ENCODE measurements at places on chromosomes 6 and 20.

DNA sequence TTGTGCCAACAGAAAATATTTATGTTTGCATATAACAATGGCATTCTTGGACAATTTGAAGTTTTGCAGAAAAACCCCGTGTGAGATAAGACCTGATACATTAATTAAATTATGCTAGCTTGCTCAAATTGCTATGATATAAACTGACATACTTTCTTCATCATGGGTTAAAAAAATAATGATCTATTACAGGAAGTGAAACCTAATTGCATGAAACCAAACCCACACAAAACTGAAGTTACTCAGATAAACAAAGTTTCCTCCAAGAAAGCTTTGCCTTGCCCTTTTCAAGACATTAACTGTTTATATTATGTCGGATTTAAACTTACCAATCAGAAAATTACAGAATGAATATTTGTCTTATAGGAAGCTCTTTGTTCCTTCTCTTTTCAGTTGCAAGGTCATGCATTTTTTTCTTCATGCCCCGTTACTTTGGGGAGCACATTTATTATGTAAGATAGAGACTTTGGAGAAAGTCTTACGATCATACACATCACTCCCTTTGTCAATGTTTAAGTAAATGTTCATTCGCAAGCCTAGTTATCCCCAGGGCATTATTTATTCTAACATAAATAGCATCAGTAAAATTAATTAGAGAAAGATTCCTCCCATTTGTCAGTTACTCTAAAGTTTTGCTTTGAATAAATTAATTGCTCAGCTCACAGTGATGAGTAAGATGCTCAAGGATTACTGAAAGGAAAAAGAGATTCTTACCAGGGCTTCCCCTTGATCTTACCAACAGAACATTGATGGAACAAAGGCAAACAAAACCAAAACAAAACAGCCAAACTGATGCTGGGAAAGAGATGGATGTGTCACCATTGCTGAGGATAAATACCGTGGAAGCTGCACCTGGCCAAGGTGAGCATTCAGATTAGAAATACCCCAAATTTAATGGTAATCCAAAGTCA, 14.8 kb upstream of the TMEM244 start:
- no peak for DNase-seq

GRCh38 chr6:9646342-9647070, 768.4 kb downstream of the TFAP2A start:
- DNase-seq = no peak

DNA sequence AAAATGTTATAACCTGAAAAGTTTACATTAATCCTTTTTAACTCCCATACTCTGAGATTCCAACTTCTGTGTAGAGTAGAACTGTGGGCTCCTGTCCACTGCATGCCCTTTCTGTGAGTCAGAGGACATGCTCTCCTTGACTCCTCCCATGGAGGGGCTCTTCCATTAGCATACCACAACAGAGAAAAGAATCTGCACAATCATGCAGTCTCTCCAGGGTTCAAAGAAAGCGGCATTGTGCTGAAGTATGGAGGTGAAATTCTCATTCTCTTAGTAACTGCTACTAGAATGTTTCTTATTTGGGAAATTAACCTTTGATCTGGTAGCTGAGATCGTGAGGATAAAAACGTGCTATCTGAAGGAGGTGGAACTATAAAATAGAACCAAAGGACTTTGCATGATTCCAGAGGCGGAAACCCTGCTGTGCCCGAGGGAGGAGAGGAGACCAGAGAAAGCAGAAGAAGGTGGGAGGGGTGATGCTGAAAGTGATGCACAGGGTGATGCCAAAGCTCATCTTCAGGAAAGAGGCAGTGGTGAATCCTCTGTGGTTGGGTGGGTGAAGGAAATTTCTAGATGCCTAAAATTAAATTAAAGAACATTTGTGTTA, 202.2 kb upstream of the PCSK2 start:
- DNase-seq = no peak

- DNase-seq = no peak
These were observed 50.8 kb downstream of the ZMYND8 start for GRCh38 chr20:47305667-47306066.

DNA sequence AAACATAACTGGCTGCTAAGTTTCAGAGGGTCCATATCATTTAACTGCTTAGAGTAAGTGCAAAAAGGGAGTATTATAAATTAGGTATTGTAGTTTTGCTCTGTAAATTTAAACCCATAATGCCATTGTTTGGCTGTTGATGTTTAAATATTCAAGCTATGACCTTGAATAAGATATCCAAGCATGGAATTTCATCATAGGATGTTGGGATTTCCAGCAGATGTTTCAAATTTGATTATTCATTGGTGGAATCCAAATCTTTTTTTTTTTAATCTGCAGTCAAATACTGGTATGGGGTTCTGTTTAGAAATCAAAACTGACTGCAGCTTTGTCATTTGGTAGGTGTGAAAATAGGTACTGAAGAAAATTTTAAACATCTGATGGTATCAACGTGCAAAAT, 161.0 kb downstream of the KHDC1L start:
- DNase-seq = no peak

DNA sequence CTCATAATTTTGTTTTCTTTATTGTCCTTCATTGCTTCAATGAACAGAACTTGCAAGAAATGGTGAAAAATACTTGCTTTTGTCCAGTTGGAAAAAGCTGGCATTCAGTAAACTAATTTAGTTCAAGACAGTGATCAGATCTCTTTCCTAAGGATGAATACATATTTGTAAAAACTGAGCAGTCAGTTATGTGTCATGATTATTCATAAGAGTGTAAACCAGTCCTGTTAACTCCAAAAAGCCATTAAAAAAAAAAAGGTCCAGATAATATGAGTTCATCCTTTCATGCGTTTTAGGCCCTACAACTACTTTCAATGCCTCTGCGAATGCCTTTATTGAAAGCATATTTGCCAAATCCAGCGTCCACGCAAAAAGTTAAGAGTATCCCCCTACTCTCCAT, 609 bp downstream of the PGM3 start:
- DNase-seq = no peak

- no peak for DNase-seq
These were observed 232.9 kb downstream of the SAMD5 start for GRCh38 chr6:147741389-147741788.

DNA sequence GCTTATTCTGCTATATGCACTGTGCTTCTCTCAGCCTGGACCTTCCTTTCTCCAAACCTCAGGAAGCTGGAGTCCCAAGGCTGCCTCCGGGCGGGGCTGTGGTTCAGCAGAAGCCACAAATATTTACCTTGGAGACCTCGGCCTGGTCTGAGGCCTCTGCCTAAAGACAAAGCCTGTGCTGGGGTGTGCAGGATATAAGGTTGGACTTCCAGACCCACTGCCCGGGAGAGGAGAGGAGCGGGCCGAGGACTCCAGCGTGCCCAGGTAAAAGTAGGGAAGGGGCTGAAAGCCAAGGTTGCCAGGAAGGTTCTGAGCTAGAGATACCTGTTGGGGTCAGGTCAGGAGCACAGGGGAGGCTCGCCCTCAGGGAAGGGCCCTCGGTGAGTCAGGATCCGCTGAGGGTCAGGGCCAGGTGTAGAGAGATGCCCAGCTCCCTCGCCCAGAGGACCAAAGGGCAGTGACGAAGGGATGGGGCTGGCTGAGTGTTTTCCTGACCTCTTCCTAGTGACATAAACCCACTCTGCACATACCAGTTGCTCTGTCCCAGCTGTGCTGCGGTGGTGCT, at the start of gene BPIFB1:
BPIFB1 (plus strand) TSS at position 224 of the 565 bp plus-strand sequence. CDS start 2,860 bp downstream, outside the sequence.
- DNase-seq = no peak

GRCh38 chr6:340991-341827, 48.9 kb downstream of the DUSP22 start:
- DNase-seq = no peak

DNA sequence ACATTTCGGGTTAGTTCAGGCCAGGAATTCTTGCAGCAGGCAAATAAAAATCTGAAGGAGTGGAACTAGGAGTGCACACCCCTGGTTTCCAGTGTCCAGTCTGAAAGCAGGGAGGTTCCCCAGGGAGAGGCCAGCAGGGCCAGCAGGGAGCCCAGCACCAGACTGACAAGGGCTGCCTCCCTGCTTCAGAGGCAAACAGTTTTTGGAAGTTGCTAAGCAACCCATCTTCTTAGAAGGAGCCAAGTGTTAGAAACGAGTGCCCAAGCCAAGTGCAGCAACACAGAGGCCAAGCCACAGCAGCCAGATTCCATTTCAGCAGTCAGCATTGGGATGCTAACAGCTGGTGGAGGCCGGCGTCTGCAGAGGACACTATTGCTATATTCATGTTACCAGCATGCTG, 179.1 kb downstream of the SYNDIG1 start:
- DNase-seq = no peak

- no peak for DNase-seq
These were observed 338.6 kb downstream of the COL12A1 start for GRCh38 chr6:74867291-74867690.

DNA sequence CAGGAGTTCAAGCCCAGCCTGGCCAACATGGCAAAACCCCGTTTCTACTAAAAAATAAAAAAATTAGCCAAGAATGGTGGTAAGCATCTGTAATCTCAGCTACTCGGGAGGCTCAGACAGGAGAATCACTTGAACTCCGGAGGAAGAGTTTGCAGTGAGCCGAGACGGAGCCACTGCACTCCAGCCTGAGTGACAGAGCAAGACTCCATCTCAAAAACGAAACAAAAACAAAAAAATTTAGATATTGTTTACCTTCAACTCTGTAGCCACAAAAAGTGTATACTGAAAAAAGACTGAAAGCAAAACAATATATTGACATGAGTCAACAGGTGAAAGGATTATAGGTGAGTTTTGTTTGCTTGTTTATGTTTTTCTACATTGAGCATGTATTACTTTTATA, 30.6 kb upstream of the TAB2 start:
- no peak for DNase-seq

DNA sequence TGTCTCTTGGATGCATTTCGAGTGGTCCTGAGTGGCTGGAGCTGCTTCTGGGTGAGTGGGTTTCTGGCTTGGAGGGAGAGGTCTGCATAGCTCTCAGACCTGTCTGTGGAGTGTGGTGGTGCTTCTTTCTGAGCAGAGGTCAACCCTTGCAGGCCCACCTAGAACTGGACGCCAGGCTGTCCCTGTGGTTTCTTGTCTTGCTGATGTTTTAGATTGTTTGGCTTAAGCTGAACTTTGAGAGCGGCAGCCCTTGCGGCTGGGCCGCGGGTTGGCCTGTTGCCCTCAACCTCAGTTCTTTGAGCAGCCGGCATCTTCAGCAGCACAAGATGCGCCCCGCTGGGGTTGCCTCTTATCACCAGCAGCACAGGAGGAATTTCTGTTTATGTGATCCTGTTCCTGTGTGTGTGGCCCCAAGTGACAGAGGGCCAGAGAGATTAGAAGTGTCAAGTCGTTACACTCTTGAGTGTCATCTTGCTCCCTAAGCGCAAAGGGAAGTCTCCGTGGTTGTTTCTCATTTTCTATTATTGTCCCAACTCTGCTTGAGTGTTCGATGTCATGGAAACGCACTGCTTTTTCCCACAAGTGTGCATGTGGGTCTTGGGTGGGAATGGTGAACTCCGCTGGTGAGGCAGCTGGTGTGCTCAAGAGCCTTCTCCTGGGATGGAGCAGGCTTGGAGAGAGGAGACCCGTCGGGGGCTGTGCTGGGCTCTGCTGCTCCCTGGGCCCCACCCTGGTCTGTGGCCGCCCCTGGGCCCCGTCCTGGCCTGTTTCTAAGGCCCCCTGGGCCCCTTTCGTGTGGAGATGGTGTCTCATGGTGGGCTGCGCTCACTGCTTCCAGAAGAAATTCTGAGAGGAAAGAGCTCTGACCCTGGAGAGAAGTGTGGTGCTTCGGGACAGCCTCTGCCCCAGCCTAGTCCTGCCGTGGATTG, 20.1 kb upstream of the SLC22A1 start:
- DNase-seq = no peak

DNA sequence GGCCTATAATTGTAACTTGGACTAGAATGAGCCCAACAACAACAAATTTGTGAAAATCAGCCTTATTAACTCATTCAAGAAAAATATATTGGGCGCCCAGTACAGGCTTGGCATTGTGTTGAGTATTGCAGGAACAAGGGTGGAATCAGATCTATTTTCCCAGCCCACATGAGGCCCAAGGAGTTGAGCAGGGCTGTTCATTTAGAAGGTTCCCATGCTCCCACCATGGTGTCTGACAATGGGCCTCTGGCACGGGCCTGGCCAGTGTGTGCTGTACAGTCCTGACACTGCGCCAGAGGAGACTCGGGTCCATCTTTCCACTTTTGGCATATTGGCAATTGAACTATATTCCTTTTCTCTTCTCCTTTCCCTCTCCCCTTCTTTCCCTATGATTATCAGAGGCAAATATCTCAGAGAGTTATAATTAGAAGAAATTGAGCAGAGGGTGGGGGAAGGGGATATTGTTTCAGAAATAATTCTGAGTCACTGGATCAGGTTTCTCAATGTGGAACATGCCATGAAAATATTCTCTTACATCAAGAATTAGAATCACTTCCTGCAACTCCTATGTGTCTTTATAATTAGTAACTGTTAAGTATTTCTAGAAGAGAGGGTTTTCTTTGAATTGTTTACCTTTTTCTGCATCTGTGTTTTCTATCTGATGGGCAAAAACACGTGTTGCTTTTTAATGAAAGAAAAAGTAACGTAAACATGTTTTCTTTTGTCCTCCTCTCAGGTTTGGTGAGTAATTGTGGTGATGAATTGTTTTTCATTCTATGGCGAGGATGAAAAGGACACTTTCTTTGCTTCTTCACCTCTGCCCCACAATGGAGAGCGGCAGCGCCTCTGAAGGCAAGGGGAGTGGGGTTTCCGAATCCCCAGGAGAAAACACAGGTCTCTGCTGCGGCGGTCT, 209.4 kb downstream of the FOXA2 start:
- DNase-seq = no peak

- no peak for DNase-seq
These were observed 4.3 kb downstream of the PPP1R10 start for GRCh38 chr6:30612687-30613248.

- DNase-seq = no peak
These were observed 69.1 kb upstream of the BTN3A2 start for GRCh38 chr6:26295691-26296555.

GRCh38 chr6:3397229-3398164, 59.4 kb downstream of the SLC22A23 start:
- no peak for DNase-seq

DNA sequence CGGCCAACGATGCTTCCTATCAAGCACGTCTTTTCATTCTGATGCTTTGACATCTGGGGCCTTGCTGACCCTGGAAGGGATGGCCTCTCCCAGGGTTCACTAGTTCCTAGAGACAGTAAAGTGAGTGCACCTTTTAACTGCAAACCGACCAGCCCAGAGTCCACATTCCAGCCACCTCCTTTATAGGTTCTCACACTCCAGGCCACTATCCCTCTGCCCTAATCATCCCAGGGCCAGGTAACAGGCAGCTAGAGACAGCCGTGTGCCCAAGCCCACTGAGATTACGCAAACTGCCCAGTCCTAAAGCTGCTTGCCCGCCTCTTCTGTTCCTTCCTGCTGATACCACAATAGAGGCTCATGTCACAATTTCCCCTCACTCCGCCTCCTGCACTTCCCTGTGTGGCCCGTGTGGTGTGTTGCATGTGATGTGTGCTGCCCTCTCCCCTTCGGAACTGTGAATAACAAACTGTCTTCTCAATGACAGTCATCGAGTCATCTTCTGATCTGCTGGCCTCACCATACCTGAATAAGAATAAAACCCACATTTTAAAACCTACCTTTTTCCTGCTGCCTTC, 123.7 kb upstream of the EXOC2 start:
- no peak for DNase-seq
